ENCODE measurements at places on chromosomes 7 and 10.

- no peak for DNase-seq
Observed at GRCh38 chr10:106355450-106355849, 809.1 kb downstream of the SORCS1 start.

DNA sequence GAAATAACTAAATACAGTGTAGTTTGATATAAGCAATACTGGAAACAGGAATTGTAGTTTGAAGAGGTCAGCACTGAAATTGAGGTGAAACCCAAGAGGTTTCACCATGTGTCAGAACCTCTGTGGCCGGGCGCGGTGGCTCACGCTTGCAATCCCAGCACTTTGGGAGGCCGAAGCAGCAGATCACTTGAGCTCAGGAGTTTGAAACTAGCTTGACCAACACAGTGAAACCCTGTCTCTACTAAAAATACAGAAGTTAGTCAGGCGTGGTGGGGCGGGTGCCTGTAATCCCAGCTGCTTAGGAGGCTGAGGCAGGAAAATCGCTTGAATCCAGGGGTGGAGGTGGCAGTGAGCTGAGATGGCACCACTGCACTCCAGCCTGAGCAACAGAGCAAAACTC, 13.7 kb downstream of the AHCYL2 start:
- DNase-seq, result no peak

DNA sequence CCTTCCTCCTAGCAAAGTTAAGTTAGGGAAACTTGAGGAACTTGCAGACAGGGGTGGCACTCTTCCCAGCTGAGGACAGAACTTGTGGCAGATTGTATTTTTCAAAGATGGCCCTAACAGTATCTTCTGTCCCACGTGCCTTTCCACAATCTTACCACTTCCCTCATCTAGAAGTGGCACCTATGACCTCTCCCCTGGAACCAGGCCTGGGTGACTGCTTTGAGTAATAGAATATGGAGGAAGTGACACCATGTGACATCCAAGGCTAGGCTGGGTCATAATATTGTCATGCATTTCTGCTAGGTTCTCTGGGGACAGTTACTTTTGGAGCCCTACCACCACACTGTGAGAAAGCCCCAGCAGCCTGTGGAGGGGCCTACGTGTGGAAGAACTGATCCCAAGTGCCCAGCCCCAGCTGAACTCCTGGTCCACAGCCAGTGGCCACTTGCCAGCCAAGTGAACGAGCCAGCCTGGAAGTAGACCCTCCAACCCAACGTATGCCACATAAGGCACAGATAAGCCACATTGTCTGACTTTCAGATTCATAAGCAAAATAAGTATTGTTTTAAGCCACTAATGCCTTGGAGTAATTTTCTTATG, 193.7 kb downstream of the PTPN20 start:
- DNase-seq, result no peak

- DNase-seq, result no peak
Observed at GRCh38 chr7:50282813-50283605, 21.5 kb upstream of the IKZF1 start.

- no peak for DNase-seq
Observed at GRCh38 chr7:157391036-157391710, 54.4 kb downstream of the DNAJB6 start.

- DNase-seq, result no peak
Observed at GRCh38 chr7:141239661-141240060, 165.8 kb downstream of the TMEM178B start.

GRCh38 chr10:58174831-58175230, 92.9 kb downstream of the IPMK start:
- DNase-seq, result no peak

DNA sequence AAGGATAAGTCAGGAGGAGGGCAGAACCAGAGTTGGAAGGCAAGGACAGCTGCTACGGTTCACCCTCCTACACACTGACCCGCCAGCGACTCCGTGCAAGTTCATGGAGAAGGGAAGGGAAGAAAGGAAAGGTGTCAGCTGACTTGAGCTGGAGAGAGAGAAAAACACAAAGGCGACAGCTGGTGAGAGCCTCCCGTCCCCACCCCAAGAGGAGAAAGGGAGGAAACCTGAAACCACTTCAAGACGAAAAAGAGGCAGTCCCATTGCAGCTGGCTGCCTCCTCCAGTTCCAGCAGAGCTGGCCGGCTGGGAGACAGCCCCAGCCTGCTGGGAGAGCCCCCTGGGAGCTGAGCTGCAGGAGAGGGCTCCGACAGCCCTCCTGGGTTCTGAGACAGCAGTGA, 75.2 kb downstream of the PARD3 start:
- no peak for DNase-seq

DNA sequence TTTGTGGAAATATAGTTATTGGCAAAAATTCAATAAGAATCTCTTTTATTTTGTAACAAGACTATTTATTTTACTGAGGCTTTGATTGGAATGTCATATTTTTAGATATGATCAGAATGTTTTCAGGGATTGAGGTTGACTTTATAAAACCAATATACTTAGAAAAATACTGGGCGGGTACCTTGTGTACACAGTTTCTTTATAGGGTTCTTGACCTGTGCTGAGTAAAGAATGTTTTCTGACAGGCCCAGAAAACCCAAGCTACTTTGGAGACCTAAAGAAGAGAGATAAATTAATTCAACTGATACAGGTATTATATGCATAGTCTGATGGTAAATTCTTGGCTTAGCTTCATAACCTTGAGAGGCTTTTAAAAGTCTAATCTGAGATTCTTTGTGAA, 23.9 kb upstream of the SPAM1 start:
- no peak for DNase-seq

GRCh38 chr7:131808736-131809135, 252.3 kb upstream of the PODXL start:
- no peak for DNase-seq

GRCh38 chr7:93902777-93903423, 3.5 kb upstream of the GNGT1 start:
- DNase-seq, result no peak

- DNase-seq, result no peak
Observed at GRCh38 chr10:99393036-99393435, 37.4 kb downstream of the GOT1 start.

DNA sequence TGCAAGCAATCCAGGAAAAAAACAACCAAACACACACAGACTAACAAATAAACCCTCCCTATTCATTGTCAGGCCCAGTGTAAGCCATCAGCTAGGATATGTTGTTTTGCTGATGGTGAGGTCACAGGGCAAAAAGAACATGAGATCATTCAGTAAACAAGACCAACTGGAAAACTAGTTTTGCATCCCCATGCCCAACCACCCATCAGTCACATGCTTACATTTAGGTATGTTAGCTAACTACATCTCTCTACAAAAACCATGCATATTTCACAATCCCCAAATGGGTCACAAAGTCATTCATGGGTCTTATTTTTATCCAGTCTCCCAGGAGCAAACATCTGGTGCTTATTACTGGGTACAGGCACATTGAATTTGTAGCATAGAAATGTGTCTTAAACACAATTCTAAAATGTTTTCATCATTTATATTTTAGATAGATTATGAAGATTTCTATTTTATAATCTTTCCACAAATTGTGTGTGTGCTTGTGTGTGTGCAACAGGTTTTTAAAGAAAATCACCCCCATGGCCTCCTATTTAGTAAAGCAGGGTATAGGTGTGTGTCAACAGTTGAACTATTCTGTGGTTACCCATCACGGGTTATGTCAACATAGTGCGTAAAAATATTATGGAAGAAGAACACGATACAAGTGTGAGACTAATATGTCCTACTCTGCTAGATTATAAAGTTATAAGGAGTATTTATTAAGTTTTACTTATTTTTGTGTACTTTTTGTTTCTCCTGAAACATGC, 103.8 kb upstream of the AKR1E2 start:
- DNase-seq, result no peak

- no peak for DNase-seq
Observed at GRCh38 chr7:16561943-16562342, 35.3 kb downstream of the LRRC72 start.

- DNase-seq, result no peak
Observed at GRCh38 chr7:12670743-12671520, 16.5 kb upstream of the ARL4A start.

- DNase-seq, result peak; percentile 27
Observed at GRCh38 chr7:157601530-157601929, 264.7 kb downstream of the DNAJB6 start.

DNA sequence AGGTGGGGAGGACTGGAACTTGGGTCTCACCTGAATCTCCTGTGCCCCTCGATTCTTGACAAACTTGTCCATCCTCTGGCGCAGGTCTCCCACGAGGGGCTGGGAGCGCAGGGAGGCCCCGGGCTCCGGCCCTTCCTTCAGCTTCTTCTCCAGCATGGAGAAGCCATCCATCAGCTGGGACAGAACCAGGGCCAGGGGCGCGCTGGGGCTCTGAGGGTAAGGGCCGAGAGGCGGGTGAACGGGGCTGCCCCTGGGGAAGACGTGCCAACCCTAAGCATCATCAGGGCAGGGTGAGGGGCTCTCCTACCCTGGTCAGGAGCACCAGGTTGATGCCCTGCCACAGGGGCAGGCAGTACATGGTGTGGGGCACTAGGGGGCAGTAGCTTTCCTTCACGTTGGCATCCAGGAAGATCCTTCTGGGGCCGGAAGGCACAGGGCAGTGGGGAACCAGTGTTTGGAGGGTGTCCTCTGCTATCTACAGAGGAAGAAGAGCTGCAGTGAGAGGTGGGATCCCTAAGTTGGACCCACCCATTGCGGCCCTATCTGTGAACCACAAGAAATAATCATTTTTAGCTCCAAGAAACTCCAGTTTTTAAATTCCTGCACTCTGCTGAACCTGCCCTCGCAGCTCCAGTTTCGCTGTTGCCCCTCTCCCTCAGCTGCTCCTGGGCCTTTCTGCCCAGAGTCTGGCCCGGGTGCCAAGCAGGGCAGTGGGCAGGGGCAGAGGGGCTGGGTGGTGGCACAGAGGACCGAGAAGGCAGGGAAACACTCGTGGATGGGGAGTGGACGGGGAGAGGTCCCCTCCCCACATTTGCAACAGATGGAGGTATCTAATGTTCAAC, 10.8 kb upstream of the PYROXD2 start:
- DNase-seq, result no peak

DNA sequence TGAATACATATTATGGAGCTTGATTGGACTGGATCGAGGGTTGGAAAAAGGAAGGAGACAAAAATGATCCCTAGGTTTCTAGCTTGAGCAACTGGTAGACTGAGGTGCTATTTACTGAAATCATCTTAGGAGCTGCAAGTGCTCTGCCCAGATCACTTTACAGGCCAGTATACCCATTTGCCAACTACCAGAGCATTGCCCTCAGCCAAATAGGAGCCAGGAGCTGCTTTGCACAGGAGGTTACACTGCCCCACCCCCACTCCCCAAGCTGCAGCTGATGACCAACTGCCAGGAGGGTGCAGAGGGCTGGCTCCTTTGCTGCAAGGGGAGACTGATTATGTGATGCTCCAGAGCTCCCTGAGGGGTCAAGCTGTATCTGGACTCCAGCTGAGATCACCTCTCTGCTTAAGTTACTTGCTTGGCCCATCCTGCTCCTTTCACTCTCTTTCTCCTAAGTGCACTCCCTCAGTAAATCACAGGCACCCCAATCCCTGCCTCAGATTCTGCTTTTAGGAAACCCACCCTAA, 275.4 kb downstream of the ZEB1 start:
- no peak for DNase-seq

DNA sequence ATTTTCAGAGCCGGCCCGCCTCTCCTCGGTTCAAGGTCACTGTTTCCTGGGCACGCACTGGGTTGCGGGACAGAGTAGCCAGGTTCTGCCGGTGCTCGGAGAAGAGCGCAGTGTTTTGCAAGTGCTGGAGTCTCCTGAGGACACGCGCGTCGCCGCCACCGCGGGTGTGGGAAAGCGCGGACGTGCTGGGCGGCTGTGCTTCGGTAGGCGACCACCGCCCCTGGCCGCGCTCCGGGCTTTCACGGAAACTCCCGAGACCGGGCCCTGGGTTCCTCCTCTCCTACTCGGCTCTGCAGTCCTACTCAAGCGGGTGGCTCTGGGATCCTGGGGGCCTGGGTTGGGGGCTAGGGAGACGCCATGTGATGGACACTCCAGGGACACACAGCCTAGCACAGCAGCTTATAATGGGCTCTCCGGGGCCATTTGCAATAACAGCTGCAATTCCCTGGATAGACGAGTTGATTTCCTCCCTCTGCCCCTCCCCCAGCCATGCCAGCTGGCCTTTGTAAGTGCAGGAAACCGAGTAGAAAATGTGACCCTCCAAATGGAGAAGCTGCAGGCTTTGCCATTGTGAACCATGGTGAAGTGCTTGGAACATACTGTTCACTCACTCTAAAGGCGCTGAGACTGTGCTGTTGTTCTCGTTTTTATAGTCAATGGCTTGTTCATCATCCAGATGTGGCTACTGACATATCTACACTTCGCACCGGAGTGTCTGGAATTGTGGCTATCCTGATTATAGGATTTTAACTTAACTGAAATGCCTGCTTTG, 2.1 kb downstream of the FRAT1 start:
- DNase-seq, result peak; percentile 48

- DNase-seq, result no peak
Observed at GRCh38 chr7:113199841-113200240, 81.5 kb upstream of the SMIM30 start.

DNA sequence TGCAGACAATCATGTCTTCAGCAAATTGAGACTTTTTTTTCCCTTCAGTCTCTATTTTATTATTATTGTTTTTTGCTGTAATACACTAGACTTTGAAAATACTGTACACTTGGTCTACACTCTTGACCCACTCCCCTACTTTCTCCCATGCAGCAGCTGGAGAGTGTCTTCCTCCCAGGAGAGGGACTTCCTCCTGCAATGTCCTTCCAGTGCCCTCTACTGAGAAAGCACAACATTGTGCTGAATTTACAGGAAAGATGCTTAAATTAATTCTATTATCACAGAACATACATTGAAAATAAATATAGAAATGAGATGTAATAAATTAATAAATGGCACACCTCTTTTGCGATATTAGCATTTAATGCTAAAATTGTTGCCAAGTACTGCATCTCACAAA, 411.3 kb downstream of the CCSER2 start:
- no peak for DNase-seq

- DNase-seq, result no peak
Observed at GRCh38 chr10:110404413-110404812, 93.3 kb upstream of the DUSP5 start.

GRCh38 chr10:118395947-118396346, 53.8 kb upstream of the FAM204A start:
- no peak for DNase-seq

DNA sequence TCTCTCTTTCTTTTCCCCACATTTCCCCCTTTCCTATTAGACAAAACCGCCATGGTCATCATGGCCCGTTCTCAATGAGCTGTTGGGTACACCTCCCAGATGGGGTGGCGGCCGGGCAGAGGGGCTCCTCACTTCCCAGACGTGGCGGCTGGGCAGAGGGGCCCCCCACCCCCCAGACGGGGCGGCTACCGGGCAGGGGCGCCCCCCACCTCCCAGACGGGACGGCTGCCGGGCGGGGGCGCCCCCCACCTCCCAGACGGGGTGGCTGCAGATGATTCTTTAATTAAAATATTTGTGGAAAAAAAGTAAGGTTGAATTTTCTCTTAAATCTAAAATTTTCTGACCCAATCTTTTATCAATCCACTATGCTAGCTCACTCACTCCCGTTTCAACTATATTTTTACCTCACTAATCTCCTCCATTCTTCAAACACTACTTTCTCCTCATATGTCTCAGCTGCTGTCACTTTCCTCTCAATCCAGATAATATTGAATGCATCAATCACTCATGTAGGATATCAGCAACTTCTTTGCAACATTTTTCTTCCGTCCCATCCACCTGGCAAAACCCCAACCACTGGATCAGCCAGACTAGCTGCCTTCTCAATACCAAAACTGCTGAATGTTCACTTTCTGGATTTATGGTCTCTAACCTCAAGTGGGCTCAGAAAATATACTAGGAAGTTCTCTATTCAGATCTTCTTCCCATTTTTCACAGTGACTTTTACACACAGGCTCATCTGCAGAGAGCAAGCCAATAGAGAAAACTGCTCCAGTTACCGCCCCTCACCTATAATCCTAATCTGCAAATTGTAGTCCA, 81.1 kb upstream of the TRIM24 start:
- DNase-seq, result no peak

All from amygdala (tissue), 56 donors.